Right hindlimb (tissue), 1 donor: ENCODE measurements at places on chromosomes 12 and 14.
A peak's percentile ranks its signal among the peaks of the same experiment; 100 is the strongest.

DNA sequence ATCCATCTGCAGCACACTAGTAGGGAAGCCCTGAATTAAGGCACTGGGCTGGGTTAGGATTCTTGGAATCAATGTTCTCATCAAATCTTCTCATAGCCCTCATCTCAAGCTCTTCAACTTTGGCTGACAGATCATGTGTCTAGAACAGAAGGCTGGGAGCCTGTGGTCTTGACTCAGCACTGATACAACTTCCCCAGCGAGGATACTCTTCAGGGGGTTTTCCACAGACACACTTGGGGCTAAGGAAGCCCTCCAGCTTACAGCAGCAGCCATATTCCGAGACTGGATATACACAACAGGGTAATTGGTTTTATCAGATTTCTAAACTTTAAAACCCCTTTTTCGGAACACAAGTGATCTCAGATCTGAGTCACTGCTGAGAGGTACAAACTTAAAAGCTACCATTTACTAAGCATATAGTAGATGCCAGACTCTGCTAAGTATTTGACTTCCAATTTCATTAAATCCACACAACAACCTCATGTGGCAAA lies 3.5 kb downstream of the FMNL3 start:
- DNase-seq = no peak

DNA sequence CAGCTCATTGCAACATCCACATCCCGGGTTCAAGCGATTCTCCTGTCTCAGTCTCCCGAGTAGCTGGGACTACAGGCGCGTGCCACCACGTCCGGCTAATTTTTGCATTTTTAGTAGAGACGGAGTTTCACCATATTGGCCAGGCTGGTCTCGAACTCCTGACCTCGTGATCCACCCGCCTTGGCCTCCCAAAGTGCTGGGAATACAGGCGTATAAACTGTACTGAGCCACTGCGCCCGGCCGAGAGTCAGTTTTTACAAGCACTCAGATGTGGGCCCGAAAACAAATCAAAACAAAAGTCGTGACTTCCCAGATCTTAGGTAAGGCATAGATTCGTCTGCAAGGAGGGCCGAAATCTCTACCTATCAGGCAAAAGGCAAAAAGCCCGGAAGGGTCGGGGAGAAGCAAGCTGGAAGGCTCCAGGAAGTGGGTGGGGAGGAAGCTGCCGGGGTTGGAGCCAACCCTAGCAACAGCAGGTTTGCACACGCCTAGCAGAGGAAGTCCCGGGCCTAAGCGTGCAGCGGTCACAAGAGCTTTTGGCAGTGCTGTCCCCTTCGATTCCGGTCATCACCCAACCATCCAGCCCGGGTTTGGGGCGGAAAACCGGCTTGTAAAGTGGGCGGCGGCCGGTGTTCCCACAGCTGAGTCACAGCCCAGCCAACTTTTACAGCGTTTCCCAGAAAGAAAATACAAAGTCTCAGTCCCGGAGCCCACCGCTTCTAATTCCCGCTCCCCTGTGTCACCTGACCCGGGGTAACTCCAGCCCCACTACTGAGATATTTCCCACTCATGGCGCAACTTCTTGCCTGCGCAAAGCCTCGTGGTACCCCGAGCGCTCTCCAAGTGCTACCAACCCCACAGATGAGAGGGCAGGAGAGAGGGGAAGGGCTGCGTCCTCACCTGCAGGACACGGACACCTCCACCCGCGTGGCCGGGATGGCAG lies 583 bp downstream of the CPNE8 start:
- DNase-seq = peak; percentile 88

- no peak for DNase-seq
Observed at GRCh38 chr12:59320112-59320511, 275.7 kb upstream of the SLC16A7 start.

DNA sequence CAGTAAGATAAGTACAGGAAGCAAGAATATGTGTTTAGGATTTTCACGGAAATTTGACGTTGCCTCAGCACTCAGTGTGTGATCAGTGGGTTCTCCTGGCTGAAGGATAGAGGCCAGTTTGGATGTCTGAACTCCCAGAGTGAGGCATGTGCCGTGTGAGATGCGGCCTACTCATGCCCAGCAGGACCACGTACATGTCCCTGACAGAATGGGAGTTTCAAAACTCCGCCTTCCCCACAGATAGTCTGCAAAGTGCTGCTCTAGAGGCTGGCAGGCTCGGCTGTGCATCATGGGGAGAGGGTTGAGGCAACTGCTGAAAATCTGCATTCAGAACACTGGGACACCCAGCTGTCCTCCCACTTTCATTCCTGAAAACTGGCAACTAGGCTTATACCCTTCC lies 58.3 kb downstream of the NINJ2 start:
- DNase-seq = no peak

DNA sequence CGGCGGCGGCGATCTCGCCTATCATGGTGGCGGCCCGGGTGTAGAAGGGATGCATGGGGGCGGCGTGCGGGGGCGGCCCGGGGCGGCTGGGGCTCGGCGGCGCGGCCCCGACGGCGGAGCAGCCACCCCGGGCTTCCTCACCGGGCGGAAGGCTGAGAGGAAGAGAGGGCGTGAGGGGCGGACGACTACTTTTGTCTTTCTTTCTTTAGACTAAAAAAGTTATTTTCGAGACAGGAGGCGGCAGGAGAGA lies 240 bp downstream of the BTG1 start:
- DNase-seq = no peak

DNA sequence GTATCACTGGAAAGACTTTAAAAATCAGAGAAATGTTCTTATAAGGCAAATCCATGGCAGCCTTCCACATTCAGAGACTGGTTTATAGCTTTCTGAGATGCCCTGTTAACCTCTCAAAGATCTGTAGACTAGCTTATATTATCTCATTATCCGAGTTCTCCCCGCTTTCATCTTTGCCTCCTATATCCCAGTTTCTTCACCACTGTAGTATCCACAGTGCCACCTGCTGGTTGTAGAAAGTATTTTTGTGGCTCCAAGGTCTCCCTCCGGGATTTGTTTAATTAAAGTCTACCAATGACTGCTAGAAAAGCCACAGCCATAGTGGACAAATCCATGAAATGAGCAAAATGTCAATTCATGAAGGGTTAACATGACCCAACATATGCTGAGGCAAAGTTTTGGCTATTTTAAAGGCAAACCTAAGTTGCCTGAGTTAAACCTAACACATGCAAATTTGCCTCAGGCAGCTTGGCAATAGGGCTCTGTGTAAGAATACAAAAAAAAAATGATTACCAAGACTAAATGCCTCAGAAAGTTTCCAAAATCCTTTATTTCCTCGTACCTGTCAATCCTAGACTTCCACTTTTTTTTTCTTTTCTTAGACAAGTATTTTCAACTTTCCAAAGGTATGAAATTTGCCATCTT lies 218.8 kb upstream of the BMP4 start:
- DNase-seq = peak; percentile 76

DNA sequence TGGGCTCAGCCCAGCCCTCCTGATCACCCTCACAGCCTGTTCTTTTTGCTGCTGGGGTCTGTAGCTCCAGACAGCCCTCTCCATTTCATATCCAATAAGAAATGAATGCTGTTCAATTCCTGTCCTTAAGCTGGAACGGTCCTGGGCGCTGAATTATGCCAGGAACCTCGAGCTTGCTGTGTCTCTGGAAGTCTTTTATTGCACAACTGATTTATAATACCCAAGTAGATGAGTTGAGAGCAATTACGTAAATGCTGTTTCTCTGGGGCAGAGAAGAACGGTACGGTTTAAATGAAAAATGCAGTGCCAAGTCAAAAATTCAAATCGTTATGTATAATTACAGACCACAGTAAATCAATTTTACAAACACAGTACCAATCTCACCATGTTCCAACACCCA lies 161.0 kb downstream of the SAMD4A start:
- DNase-seq = no peak

DNA sequence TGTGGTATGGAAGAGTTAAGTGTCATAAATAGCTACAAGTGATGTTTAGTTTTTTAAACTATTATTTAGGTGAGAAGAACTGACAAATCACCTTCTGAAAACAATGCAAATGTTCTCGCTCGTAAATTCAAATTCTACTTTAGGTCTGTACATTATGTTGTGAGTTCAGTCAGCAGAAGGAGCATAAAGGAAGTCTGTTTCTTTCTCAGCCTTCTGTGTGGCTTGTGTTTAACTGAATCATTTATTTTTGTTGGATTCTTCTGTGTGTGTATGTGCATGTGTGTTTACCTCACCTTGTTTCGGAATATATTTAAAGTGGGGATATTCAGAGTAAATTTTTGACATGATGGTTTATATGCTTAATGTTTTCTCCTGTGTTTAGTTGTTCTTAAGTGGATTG lies 285.9 kb downstream of the TMTC2 start:
- no peak for DNase-seq

DNA sequence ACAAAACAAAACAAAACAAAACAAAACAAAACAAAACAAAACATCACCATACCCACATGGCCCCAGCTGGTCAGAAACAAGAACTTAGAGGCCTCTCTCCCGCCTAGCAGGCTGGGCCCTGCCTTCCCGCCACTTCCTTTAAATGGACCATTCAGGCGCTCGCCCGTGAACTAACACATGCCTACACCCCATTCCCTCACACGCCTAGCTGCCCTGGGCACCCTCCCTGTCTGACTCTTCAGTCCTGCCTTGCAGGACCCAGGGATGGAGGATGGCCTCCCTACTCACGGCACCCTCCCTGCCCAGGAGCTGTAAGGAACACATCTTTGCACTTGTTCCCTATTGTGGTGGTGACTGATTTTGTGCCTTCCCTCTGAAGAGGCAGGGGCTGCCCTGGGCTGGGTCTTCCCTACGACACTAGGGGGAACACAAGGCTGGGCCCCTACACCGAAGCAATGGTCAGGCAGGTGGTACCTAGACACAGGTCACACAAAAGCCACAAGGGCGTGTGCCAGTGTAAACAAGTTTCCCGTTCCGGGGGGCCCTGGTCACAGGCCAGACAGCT lies 21.5 kb downstream of the P2RX2 start:
- no peak for DNase-seq

DNA sequence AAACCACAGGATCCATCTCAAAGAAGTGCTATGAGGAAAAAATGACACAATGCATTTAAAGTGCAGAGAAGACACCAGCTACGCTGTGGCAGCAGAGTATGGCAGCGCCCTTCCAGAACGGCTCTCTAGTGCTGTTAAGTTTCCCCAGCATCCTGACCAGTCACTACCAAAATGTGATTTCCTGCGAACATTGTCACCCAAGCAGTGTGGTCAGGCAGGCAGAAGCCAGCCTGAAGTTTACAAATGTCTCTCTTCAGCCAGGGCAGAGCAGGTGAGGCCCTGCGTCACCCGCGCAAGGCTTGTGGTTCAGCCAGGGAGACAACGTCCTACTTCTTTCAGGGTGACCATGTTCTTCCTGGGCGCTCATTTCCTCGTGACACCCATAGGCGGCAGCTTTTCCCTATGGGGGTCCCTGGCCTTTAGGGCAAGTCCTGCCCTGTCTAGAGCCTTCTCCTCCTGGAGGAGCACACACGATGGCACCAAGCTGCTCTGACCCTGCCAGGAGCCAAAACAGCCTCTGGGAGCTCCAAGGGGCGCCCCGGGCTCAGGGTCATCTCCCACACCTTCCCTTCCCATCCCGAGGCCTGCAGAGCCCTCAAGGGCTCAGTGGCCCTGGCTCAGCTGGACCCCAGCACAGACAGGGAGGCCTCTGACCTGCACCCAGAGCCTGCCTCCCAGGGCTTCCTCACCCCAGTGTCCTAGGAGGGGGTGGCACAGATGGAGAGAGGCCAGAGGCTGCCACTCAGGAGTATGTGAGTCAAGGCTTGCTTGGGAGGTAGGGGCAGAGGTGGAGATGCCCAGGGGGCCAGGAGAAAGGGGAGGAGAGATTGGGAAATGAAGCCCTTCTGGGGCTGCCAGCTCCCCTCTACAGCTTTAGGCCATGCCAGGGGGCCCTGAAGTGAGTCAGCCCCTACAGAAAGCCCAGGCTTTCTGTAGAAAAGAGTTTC lies 41.9 kb downstream of the PSMA6 start:
- DNase-seq = no peak

GRCh38 chr12:78420991-78421390 lies 443.6 kb upstream of the SYT1 start:
- no peak for DNase-seq

DNA sequence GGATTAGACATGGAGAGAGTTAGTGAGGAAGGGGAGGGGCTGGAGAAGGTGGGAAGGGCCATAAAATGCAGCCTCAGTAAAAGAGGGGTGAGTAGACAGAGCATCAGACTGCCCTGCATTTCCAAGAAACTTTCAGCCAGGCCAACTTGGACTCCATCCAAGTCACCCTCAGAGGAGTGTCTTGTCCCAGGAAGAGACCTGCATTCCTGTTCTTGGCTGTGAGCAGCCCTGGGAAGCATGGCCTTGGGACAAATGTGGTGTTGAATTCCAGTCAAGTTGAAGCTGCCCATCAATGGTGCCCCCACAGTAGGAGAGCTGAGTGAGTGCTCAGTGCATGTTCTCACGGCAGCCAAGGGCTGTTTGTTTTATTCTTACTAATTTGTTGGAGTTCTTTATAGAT lies 35.0 kb upstream of the TUNAR start:
- DNase-seq = no peak
